ENCODE measurements at places on chromosomes 1 and 21. TPM values are rescaled to one million over a fixed set of nuclear protein-coding genes. Genes with fewer than 3 reads are reported as not detected.

Gene KNCN
- 0.40 TPM for polyA plus RNA-seq

- DNase-seq, result no peak
Measured at GRCh38 chr1:66731170-66731865, 20.9 kb upstream of the DYNLT5 start.

Gene SPAG17
- 0.26 TPM for polyA plus RNA-seq

GRCh38 chr21:17519965-17520609 lies 7.2 kb downstream of the CXADR start:
- no peak for DNase-seq

- no peak for DNase-seq
Measured at GRCh38 chr1:88441022-88441421, 243.1 kb upstream of the PKN2 start.

DNA sequence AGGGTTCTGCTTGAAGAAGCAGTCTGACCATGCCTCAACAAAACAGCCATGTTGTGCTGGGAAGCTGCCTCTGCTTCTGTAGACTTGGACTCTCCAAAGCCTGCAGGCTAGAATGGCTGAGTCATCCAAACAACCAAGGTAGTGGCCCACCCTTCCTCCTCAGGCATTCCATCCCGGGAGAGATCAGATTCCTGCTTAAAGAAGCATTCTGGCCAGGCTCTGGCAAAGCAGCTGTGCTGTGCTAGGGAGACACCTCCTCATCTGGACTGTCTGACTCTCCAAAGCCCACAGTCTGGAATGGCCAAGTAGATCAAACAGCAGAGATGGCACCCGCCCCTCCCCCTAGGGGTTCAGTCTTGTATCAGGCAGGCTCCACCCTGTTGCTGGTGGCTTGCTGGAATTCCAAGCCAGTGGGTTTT lies 38.3 kb upstream of the F3 start:
- no peak for DNase-seq

All from adrenal gland (tissue), 19 donors.